GOT3 (cell line): ENCODE measurements at places on chromosomes 1 and 21.

GRCh38 chr1:88773540-88774150 lies 89.6 kb downstream of the PKN2 start:
- DNase-seq: no peak

GRCh38 chr1:160046494-160047110 lies 14.8 kb upstream of the PIGM start:
- DNase-seq: no peak

DNA sequence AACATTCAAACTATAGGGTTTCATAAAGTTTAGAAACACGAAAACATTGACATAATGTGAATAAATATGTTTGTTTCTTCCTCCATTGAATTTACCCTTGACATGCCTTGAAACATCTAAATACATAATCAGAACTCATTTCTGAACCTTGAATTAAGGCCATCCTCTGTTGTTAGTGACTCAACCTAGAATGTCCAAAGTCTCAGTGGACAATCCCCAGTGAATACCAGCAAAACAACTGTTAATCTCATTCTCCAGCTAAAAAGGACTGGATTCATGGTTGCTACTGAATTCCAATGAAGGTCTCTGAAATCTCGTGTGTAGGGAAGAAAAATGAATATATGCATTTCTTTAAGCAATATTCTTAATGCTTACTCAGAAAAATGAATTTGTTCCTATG lies at the start of gene OR2L2:
OR2L2 (plus strand) TSS at position 301 of the 400 bp plus-strand sequence. CDS start 8,198 bp downstream, outside the sequence.
- DNase-seq: no peak

DNA sequence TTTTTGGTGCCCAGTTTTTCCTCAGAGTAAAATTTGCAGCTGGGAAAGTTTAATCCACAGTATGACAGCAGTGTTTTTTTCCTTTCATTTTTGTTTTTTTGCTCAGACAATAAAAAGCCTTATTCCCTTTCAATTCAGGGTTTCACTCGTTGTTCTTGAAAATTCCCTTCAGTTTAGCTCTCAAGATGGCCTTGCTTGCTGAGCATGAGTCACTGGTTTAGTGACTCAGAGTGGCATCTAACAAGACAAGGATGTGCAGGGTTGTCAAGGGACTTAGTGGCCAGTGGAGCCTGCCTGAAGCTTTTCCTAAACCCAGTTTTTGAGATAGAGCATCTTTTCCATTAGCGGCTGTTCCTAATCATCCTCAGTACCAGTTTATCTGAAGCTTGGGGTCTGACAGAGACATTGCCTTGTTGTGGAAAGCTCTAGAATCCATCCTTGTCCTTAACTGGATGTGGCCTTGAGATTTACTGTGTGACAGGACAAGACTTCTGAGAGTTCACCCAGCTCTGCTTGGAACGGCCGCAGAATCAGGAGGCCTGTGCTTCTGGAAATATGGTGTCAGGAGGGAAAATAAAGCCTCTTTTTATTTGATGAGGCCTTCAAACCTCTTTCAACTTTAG lies 48.4 kb upstream of the DNAJC6 start:
- no peak for DNase-seq

DNA sequence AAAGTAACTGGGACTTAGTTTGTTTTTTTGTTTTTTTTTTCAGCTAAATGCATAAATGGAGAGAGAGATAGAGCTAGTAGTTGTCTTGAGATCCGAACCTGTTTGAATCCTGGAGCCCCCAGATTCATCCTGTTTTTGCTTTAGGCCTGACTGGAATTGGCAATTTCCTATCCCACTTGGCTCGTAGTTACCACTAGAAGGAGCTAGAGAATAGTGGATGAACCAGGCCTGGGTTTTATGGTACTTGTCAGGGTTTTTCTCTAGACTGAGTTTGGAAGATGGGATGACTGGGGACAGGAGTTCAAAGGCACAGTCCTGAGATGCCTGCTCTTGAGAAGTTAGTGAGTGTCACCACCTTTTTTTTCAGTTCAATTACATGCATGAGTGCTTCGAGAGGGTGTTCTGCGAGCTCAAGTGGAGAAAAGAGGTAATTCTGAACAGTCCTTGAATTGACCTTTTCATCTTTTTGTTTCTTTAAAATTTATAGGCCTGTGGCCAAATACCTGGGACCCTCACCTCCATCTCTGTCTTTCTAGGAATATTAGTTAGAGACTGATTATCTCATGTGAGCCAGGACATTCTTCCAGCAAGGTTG lies 23.4 kb downstream of the CELF3 start:
- DNase-seq: no peak

DNA sequence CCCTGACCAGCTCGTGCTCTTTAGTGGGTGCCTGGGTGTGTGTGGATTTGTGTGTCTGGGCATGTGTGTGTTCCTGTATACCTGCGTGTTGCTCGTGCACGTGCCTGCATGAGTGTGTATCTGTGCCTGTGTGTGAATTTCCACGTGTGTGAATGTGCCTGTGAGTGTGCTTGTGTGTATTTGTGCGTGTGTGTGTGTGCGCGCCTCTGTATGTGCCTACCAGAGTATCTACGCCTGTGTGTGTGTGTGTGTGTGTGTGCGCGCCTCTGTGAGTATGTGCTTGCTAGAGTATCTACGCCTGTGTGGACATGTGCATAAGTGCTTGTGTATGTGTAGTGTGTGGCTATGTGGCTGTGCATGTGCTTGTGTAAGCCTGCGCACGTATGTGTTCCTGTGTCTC lies 691 bp upstream of the SELENBP1 start:
- DNase-seq: no peak

GRCh38 chr1:48495166-48495565 lies 23.2 kb upstream of the SPATA6 start:
- no peak for DNase-seq

DNA sequence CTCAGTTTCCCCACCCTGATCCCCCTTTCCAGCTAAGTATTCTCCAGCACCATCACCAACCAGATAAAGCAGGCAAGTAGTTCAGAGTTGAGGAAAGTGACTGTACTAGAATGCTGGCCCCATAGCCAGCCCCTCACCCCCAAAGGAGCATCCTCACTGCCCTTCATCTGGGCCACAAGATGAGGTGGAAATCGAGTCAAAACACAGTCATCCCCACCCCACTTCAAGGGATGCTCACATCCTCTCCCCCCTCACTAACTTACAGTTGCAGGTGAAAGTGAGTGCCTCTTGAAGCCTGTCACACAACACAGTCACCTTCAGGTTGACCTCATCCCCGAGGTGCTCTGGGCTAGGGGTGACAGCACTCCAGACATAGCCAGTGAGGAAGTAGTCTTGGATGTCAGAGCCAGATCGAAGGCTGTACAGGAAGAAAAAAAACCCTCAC lies 30.4 kb downstream of the PIK3C2B start:
- no peak for DNase-seq

DNA sequence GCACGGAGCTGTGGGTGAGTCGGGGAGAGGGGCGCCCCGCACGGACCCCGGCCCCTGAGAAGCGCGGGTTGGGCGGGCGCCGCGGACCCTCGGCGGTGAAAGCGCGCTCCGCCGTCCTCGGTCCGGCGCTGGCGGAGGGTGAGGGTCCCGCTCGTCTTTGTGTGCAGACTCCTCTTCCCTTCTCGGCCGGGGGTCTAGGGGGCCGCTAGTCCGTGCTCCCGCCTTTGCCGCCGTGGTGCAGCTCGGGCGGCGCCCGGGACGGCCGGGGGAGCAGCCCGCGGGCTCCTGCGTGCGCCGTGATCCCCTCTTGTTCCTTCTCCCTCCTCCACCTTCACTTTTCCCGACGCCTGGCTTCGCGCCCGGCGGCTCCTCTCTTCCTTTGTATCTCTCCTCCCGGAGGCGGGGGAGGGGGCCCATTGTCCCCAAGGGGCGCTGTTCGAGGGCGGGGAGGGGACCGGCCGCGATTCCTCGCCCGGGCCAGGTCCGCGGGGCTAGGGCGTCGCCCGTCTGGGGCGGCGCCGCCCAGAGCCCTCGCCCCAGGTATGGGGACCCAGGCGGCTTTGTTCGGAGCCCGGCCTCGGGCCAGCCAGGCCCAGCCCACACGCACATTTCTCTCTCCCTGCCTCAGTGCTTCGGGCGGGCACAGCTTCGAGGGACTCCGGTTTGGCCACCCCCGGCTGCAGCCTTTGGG lies 519 bp downstream of the FNBP1L start:
- no peak for DNase-seq

DNA sequence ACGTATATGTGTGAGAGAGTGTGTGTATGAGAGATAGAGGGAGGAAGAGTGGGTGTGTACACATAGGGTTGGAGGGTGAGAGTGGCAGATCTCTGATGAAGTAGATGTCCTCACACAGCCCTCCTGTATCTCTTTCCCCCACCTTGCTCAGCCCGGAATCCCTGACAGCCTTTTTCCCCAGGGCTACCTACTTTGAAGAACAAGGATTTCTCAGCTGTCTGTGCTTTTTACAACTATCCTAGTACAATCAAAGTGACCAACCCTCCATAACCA lies 29.1 kb upstream of the CADM3 start:
- no peak for DNase-seq

DNA sequence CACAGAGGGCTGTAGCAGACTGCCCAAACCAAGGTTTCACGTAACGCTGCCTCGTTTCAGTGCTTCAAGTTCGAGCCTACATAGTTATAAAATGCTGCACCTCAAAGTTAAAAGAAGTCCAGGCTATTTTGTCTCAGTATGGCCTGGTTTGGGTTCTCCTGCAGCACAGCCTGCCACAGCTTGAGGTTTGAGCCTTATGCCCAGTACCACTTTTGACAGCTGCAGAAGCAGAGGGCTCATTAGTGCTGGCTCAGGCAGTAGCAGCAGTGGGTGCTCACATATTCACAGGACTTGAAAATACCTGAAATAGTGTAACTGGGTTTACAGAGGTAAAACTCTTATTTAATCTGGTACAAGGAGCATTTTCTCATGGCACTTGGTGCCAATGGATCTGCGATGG lies 15.3 kb downstream of the SPATA46 start:
- DNase-seq: no peak

GRCh38 chr21:42666925-42667324 lies 13.5 kb downstream of the PDE9A start:
- DNase-seq: no peak

DNA sequence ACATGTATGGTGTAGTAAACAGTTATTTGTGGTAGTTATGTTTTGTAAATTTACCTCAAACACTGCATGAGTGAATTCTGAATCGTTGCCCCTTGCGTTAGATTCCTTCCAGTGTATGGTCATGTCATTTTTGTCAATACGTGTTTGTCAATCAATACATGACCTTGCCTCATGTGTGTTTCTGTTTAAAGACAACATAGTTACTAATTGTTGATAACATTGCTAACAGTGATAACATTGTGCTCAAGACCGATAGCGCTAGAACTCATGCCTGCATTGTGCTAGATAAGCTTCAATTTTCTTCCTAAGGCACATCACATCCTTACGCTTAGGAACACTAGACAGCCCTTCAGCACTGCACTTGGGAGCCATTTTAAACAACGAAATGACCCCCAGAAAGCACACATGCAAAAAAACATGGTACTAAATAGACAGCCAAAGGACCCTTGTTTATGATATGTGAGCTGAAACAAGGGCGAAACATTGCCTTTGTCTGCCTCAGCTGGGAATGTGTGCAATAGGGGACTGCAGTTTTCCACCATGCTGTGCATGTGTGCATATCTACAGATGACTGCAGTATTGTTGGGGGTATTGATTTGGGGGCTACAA lies 37.3 kb downstream of the MRPS6 start:
- no peak for DNase-seq

DNA sequence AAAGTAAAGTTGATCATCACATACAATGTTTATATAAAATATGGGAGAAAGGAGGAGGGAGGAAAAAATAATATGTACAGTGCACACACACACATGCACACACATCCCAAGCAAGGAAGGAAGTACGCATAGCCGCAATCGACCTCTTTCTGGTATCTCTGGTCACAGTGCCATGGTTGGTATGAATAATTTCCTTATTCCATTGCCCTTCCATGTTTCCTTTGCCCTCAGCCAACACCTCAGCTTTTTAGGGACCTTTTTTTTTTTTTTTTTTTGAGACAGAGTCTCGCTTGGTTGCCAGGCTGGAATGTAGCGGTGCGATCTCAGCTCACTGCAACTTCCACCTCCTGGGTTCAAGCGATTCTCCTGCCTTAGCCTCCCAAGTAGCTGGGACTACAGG lies 20.6 kb downstream of the CITED4 start:
- no peak for DNase-seq

GRCh38 chr1:159900086-159900680 lies at the start of gene CFAP45:
Gene CFAP45, minus strand, starts transcription at chr1:159900165. Its CDS starts 67 bp downstream, at chr1:159900098.
- DNase-seq: peak; percentile 24

DNA sequence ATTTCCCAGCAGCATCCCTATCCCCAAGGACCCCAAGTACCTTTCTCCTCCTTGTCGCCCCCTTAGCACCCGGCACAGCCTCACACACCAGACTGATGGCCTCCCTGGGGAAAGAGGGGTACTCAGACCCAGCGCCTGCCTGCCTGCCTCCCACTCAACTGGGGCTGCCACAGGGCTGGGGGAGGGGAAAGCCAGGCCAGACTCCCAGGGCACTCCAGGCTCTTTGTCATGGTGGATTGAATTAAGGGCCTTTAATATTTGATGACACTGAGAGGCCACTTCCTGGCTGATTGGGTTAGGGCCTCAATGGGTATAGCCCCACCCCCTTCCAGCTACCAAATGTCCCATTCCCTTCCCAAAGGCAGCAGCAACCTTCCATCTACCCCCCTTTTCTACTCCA lies 1.8 kb downstream of the SHC1 start:
- DNase-seq: no peak

DNA sequence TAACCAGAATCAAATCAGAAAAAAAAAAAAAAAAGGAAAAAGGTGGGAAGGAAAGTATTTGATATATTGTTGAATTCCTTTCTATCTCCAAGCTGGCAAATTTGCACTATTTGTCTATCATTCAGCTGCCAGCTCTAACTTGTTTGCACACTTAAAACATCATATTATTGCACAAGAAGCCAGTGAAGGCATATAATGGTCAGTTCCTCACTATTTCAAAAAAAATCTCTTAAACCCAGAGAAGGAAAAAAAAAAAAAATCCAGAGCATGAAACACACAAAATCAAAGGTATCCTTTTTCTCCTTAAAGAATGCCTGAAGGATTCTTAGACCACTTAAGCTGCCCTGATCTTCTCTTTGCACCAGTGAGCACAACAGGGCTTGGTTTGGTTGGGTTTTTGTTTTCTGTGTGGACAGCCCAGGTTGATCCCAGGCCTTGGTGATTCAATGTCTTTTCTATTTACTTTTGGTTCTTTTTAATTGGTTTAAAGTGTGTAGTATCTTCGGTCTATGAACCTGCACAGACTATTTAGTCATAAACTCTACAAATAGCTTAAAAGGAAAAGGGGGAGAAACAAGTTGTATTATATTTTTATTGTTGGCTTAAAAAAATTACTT lies 40.2 kb downstream of the DUSP10 start:
- DNase-seq: no peak

- no peak for DNase-seq
These were observed at the start of gene CRYBG2 for GRCh38 chr1:26353976-26354820. Gene CRYBG2, minus strand, starts transcription at chr1:26354130. Its CDS starts 7,473 bp downstream, at chr1:26346657.

DNA sequence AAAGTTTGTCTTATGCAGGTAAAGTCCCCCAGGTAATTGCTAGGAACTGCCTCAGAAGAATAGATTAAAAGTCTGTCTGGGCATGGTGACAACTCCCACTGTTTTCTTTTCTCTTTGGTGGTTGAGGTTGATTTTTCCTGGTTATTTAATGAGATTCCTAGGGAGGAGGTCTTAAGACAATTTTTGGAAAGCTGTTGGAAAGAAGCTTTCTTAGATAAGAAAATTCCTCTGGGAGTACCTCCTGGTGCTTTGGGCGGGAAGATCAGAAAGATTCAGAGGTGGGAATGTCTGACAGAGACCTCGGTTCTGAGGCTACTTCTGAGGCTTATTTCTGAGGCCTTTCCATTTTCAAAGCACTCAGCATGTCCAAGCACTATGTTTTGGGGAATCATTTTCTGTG lies 25.0 kb upstream of the IVNS1ABP start:
- no peak for DNase-seq

- no peak for DNase-seq
These were observed 336.4 kb downstream of the NTNG1 start for GRCh38 chr1:107477233-107477632.
